ENCODE measurements at places on chromosomes 13 and 19.

- no peak for ATAC-seq
Measured at GRCh38 chr13:62320129-62321108, 904.8 kb upstream of the PCDH20 start.

DNA sequence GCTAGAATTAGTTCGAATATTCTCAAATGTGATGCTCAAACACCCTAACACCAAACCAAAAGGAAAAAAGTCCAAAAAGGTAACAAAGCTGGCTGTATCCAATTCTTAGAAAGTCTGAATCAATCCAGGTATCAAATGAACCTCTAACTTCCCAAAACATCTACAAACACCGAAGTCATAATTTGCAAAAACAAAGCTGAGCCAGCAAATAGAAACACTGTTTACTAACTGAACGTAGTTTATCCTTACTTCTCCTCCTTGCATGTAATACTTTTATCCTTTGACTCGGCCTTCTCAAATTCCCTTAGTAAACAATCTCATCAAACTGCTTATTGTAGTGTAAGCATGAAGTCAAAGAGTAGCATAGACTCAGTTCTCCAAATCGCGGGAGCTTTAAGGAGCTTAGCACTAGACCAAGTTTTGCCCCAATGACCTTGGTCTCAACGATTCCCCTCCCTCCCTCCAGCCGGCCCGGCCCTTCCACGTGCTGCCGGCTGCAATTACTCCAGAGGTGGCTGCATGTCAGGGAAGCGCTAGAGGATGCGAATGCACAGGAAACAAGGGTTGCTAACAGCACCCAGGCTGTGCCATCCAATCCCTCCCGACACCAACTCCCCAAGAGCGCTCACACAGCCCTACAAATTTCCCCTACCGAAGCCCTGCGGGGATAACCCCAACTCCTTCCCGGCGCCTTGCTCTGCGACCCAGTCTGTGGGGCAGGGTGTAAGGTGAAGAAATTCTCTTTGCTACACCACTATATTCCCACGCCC is 693 bp downstream of the XPO4 start:
- ATAC-seq: peak; percentile 6

DNA sequence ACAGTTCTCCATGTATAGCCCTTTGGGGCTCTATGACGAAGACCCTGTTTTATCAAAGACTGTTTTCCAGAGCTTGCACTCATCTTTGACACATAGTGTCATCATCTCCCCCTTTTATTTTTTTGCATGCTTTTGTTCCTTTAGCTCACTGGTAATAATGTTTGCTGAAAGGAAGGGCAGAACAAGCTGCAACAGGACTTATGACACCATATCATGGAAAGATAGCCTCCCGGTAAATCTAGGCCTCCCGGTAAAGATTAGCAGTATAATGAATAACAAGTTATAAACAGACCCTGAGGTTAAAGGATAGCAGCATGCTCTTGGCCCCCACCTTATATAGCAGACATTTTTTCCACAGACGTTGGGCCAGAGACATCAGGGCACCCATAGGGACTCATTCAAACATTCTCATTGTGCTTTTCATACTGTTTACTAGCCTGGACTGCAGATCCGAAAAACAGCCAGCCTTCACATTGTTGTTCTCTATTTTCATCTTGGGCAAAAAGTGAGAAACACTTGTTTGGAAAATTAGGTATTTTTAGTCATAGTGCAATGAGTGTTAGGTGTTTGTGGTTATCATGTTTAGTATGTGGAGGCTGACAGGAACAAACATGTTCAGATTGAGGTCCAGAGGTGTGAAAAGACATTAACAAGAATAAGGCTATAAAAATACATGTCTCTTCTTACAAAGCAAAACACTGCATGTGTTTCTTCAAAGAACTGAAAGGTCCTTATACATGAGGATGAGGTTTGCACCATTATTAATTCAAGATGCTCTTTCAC is 136.9 kb upstream of the SPRY2 start:
- no peak for ATAC-seq

DNA sequence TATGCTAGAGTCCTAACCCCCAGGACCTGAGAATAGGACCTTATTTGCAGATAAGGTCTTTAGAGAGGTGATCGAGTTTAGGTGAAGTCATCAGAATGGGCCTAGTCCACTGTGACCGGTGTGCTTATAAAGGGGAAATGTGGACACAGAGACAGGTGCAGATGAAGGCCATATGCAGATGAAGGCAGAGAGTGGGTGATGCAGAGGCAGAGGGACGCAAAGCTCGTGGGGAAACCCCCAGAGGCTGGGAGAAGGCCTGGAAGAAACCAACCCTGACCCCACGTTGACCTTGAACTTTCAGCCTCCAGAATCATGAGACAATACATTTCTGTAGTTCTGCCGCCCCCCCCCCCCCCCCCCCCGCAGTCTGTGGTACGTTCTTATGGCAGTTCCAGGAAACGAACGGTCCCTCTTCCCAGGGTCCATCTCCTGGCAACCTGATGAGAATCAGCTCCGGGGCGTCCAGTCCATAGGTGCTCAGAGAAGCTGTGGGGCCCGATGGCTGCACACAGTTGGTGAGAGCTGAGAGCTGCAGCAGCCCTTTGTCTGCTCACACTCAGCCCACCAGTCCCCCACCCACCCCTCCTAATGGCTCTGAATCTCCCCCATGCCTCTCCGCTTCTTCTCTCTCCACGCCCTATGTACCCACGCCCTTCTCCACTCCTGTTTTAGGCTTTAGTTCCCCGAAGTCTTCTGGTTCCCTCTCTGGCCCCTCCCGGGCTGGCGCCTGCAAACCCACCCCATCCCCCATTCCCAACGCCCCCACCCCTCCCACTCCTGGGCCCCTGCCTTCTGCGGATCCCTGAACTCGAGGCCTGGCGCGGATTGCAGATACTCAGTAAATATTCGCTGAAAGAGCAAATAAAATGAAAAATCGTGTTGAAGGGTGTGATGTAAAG is 218.3 kb upstream of the MAB21L1 start:
- no peak for ATAC-seq

DNA sequence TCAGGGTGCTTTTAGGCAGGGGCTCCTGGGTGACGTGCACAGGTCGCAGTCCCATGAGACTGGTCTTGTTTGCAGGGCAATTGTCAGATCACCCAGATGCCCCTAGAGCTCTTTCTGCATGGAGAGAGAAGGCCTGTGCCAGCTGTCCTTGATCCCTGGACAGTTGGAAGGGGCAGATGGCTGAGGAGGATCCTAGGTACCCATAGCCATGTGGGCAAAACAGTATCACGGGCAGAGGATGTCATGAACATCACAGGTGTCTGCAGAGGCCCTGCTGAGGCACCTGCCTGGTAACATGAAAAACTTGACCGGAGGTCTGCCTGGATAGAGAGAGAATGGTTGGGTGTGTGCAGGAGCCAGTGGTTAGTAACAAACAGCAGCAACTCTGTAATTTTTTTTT is 99.3 kb downstream of the ZNF536 start:
- no peak for ATAC-seq

- ATAC-seq: no peak
Measured at GRCh38 chr19:47726467-47726866, 13.2 kb downstream of the EHD2 start.

- no peak for ATAC-seq
Measured at GRCh38 chr19:29404015-29404414, 121.8 kb upstream of the VSTM2B start.

GRCh38 chr13:43239275-43239840 is 216.0 kb downstream of the DNAJC15 start:
- ATAC-seq: no peak

DNA sequence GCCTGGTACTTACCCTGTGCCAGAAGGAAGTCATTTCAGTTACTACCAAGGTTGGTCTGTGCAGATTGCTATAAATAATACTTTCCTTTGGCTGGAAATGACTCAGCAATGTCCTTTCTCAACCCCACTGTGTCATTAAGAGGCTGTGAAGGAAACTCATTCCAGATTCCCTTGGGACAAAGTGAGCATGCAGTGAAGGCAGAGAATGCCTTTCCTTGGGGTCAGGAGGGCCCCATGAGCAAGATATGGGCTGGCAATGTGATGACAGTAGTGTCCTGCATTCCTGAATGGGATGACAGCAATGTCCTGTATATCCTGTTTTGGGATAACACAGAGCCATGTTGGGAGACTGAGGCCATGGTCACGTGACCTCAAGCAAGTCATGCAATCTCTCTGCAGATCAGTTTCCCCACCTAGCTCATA is 213.1 kb upstream of the TMTC4 start:
- ATAC-seq: no peak

All from gastroesophageal sphincter (tissue), 4 donors.